ENCODE measurements at places on chromosomes 6 and 20.

GRCh38 chr6:25112322-25112773 lies 166.8 kb upstream of the CARMIL1 start:
- DNase-seq, result no peak

- no peak for DNase-seq
Measured at GRCh38 chr6:25490018-25490801, 161.8 kb upstream of the SCGN start.

DNA sequence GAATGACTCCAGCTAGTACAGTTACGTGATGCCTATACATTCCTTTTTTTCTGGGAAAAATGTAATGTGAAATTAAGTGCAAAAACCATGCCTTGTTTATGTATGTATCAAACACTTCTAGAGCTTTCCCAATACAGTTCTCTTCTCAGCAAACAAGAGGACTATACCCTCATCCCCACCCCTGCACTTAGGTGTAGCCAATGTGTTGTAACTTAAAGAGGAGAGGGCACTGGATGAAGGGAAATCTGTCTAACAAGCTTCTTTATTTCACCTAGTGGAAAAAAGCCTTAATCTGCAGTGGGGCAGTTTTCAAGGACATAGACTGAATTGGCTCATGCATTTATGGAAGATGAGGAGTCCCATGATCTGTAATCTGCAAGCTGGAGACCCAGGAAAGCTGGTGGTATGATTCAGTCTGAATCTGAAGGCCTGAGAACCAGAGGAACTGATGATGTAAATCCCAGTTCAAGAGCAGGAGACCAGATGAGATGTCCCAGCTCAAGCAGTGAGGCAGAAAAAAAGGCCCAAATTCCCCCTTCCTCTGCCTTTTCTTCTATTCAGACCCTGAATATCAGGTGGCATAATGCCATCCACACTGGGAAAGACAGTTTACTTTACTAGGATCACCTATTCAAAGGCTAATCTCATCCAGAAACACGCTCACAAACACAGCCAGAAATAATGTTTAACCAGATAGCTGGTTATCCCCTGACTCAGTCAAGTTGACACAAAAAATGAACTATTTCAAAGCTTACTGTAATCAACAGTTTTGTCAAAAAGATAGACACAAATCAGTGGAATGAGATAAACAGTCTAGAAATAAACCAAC lies 25.8 kb upstream of the SLC17A3 start:
- DNase-seq, result no peak

DNA sequence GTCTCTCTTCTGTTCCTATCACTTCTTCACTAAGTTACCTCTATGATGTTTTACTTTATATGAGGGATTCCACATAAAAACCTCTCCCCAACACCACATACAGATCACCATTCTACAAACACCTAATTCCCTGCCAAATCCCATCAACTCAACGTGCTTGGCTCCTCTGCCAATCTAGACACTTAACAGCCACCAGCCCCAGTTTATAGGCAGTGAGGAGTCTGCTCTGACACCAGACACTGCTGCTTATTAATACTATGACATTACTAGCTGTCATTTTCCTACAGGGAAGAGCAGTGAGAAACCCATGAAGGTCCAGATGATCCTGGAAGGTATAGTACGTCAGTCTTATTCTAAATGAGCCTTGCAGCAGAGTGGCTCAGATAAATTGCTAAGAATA lies 104.3 kb downstream of the CHD6 start:
- no peak for DNase-seq

GRCh38 chr6:132275066-132275970 lies 126.0 kb downstream of the MOXD1 start:
- no peak for DNase-seq

DNA sequence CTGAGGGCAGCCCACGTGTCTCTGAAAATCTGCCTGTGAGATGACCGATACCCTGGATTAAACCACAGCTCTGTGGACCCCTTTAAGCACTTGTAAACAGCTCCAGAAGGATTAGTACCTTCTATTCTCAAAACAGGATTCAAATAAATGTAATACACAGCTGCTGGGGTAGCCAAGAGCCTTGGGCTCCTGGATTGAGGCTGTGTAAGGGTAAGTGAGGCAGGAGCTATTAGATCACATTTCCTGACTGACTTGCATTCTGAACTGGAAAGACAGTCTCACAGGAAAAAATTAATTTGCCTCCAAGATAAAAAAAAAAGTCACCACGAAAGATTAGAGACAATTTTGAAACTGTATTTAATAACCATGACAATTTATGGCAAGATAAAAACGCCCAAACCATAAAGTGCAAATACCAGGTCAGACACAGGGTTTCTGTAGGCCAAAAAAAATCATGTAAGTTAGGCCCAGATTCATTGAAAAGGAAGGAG lies 78.0 kb downstream of the TRMT11 start:
- DNase-seq, result no peak

DNA sequence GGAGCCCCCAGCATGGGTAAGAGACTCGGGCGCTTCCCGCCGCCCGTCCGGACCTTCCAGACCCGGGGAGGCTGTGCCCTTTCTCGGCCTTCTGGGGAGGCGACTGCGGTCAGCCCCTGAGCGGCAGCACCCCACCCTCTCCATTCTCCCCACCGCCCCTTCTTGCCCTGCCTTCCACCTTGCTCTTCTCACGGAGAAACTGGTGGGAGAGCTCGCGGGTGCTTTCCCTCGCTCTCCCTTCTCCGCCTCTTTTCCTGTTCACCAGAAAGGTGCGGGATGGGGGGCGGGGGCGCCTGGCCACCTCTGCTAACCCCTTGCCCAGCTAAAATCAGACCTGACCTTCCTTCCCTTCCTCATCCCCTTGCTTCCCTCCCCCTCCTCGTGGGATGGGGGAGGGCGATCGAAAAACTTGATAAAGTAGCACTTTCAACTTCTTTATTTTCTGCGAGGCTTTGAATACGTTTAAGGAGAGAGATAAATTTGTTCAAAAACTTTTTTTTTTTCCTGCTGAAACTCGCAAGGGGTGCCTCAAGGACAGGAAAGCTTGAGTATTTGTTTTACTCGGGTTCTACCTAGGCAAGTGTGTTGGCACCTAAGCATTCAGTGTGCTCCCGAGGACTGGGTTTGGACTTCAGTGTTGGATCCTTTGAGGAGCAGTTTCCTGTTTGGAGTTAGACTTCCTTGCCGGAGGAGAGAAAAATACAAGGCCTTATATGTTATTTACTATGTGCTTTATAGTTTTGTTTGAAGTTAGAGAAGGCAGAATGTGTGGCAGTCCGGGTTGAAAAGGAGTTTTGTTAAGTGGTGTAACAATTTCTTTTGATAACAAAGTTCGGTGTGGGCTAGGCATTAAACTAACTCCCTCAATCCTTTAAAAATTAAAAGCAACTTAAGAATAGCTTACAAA lies 897 bp downstream of the CD2AP start:
- DNase-seq, result no peak

GRCh38 chr20:53413186-53413631 lies 180.4 kb downstream of the ZNF217 start:
- no peak for DNase-seq

DNA sequence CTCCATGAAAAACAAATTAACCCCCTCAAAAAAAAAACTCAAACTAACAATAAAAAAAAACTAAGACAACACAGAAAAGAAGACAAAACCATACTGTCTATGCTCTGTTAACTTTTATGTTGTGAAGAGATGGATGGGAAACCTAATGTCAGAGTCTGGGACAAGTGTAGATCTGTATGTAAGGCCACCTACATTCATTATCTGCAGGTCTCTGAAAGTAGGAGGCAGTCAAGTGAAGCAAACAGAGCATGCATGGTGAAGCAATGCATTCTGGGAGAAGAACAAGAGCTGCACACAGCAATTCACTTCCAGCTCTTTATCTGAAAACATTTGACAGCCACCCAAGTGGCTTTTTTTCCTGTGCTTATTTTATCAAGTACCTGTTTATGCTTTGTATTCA lies 452.0 kb downstream of the EPHA7 start:
- no peak for DNase-seq

GRCh38 chr6:130147111-130147510 lies 75.6 kb downstream of the SAMD3 start:
- DNase-seq, result no peak

DNA sequence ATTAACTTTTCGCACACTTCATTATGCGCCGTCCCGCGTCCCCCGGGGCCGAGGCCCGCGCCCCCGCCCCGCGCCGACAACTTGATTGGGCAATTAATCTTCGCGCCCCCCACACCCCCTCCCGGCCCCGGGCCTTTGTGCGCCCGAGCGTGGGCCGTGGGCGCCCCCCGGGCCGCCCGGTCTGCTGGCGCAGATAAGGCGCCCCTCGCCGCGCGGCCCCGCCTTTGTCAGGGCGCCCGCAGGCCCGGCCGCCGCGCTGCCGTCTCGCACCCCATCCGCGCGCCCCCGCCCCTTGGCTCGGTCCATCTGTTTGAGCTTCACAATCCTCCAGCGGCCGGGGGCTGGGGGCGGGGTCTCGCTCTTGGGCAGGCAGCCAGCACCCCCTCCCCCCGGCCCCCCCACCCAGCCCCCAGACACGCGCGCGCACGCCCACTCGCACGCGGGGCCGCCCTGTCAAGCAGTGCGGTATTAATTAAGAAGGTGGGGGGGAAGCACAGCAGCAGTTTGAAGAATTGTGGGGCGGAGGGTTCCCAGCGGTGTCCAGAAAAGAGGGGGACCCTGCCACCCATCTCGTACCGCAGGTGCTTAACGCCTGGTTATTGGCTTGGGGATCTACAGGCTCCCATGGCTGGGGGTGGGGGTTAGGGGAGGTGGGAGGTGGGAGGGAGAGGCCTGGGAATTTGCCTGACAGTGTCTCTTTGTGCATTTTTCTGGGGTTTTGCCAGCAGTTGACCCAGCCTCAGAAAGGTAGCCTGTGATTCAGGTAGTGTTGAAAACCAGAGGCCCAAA lies 34.6 kb upstream of the SCRT2 start:
- DNase-seq, result no peak

DNA sequence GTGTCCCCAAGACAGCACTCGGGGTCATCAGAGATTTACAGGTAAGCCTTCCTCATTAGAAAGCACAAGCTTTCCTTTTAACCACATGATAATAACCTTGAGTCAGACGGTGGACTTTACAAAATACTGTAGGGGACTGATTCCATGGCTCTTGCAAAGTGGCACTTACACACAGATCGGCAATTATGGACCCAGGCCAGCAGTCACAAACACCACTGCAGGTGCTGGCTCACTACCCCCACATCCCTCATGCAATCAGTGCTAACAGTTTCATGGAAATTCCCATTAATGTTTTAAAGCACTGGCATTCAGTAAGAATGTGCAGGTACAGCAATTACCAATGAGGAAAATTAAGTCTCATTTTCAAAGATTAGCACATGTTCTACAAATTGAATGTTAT lies 516.5 kb downstream of the PRKN start:
- DNase-seq, result no peak

- DNase-seq, result no peak
Measured at GRCh38 chr6:2182251-2182650, 63.2 kb downstream of the GMDS start.

DNA sequence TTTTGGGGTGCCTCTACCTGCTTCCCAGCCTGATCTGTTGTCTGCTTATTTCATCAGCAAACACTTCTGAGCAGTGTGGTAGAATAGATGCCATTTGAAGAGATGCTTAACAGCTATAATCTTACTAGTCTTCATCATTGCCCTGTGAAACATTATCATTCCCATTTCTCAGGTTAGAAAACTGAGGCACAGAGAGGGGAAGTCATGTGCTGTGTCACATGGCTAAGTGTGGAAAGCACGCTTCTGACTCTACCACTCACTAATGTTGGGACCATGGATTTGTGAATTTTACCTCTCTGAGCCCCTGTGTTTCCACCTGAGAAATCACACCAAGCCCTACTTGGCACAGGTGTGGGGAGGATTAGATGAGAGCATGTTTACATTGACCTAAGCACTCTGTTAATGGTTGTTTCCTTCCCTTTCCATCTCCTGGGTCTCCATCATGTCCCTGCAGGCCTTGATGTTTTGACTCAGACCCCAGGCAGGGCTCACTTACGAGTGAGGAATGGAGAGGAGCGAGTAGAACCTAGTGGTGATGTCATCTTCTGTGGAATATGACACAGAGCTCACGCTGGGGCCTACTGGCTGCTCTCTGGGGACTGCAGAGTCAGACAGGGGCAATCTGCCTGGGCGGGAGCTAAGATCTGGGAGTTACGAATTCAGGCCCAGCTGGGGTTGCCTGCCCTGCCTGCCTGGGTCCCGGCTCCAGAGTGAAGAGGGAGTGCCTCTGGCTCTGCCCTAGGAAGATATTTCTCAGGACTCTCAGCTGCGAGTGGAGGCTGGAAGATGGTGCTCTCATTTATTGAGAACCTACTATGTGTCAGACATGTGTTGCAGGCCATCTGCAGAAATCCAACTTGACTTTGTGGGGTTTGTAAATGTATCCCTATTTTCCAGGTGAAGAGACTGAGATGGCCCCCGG lies 64.3 kb downstream of the CDH22 start:
- no peak for DNase-seq

DNA sequence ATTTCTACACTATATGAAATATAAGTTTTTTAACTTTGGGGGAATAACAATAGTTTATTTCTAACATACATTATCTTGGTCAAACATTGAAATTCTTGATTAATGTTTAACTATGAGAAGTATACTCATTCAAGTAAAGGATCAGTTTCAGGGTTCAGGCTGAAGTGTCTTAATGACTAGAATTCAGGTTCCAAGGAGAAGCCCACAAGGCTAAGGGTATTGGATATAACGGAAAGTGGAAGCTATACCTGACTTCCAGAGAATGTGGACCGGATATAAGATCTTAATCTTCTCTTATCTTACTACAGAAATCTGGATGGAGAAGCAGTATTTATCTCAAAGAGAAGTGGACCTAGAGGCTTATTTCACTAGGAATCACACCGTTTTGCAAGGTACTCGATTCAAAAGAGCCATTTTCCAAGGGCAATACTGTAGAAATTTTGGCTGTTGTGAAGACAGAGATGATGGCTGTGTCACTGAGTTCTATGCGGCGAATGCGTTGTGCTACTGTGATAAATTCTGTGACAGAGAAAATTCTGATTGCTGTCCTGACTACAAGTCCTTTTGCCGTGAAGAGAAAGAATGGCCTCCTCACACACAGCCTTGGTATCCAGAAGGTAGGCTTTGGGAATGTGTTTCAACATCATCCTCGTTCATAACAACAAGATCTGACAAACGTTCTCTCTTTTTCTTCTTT lies at the start of gene TINAG:
TINAG (plus strand) TSS at position 153 of the 697 bp plus-strand sequence; CDS start at position 263, 110 bp downstream.
- DNase-seq, result no peak

- DNase-seq, result no peak
Measured at GRCh38 chr20:19820555-19821211, 62.6 kb downstream of the RIN2 start.

GRCh38 chr20:8346700-8347270 lies 214.7 kb downstream of the PLCB1 start:
- no peak for DNase-seq

DNA sequence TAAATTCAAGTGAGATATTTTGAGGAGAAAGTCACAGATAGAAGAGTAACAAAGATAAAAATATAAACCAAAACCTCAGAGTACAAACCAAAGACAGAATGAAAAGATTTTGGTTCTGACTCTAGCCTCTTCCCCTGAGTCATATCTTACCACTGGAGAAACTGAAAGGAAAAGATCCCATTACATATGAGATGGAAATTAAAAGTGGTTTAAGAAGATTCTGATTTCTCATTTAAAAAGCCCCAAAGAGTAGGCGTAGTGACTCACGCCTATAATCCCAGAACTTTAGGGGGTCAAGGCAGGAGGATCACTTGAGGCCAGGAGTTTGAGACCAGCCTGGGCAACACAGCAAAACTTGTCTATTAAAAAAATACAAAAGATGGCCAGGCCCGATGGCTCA lies 30.6 kb downstream of the SPINT4 start:
- DNase-seq, result no peak

GRCh38 chr6:98777762-98778161 lies 56.6 kb upstream of the POU3F2 start:
- no peak for DNase-seq

All from activated gamma-delta T cell (primary cell).